ENCODE measurements at places on chromosomes 7 and 10.

DNA sequence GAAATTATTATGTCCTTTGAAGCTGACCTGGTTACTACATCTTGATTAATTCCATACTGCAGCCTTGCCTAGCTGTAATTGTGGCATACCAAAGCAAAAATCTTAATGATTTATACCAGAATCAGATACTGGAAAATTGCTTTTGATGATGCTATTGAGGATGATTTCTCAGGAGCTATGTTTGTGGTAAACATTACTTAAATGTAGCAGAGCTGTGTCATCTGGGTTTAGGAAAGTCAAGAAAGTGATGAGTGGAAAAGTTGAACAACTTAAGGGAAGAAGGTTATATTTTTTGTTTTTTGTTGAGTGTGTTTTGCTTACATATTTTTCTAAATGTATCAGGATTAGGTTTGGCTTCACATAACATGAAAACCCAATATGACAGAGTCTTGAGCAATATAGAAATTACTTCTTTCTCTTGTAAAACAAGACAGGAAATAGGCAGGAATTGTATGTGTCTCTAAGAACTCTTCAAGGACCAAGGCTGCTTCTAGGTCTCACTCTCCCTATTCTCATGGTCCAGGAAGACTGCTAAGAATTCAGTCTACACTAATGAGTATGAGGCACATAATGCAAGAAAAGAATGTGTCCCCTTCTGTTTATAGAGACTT, 87.6 kb upstream of the MTPN start:
- no peaks in the 10 kb centered on the region for H3K36me3 ChIP-seq
- no peak overlapping the region for H3K4me3 ChIP-seq

DNA sequence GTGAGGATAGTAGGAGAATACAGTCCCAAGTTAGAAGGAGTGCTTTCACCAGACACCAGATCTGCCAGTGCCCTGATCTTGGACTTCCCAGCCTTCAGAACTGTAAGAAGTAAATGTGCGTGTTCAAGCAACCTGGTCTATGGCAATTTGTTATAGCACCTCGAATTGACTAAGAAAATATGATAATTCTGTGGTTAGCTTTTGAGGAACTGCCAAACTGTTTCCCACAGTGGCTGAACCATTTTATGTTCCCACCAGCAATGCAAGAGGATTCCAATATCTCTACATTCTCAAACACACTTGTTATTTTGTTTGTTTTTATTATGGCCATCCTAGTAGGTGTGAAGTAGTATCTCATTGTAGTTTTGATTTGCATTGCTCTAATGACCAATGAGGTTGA, 47.0 kb downstream of the RBM20 start:
- no peak for DNase-seq
- H3K4me3 ChIP-seq: no peak overlapping the region
- no peaks in the 10 kb centered on the region for H3K27me3 ChIP-seq
- no peaks in the 10 kb centered on the region for H3K36me3 ChIP-seq

DNA sequence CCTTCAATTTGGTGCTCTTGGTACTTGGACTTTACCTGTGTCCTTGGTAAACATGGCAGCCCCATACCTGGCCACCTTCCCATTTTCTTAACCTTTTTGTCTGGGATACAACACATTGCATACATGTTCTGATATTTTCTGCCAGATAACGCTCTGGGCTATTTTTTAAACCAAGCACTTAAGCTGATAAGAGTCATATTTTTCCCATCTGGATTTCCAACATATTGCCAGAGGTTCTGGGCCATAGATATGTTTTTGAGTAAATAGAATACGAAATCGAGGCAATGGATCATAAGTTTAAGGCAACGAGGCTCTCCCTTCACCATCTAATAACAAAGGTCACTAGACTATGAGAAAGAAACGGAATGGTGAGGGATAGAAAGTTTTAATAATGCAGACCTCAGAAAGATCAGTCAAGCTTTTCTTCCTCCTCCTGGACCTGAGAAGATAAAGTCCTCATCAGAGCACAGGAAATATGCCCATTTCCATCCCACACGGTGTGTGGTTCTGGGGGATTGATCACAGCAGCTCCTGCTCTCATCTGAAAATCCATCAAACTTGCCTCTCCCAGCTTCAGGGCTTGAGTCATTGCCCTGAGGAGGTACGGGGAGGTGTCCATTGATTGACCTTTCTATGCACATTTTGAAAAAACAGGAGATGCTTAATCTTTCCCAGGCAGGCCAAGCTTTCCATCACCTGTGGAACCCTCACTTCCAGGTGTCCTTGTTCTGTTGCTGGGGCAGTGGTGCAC, 257.2 kb downstream of the GFRA1 start:
- H3K4me1 ChIP-seq: no peaks in the 10 kb centered on the region
- H3K27ac ChIP-seq: no peak overlapping the region
- H3K36me3 ChIP-seq: no peaks in the 10 kb centered on the region

GRCh38 chr10:128608791-128609190, 482.6 kb upstream of the MKI67 start:
- H3K27ac ChIP-seq: no peak overlapping the region
- no peaks in the 10 kb centered on the region for H3K27me3 ChIP-seq
- H3K36me3 ChIP-seq: no peaks in the 10 kb centered on the region
- no peak for DNase-seq
- H3K4me3 ChIP-seq: no peak overlapping the region

DNA sequence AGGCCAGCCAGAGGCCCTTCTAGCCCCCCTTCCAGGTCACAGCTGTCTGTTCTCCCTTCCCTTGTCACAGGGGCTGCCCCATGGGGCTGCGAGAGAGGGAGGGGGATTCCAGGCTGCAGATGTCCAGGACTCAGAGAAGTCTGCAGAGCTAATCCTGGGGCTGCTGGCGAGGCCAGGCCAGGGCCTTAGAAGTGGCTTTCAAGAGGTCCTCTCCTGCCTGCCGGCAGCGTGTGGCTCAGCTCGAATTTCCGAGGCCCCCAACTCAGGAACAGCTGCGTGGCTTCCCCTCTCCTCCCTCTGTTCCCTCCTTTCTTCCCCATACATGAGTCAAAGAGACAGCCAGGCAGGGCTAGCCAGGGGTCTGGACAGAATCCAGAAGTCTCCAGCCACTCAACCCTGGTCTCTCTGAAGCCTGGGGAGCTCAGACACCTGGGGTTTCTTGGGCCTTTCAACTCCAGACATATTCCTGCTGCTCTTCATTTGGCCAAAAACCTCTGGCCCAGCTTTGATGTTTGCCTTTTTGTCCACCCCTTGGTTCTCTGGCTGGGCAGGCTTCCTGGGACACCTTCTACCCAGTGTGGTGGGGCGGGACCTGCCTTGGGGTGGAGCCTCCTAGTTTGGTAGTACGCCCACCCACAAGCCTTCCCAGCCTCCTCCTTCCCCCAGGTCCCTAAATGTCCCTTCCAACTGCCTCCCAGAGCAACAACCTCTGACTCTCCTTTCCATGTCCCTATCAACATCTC, 21.8 kb upstream of the EIF5AL1 start:
- no peaks in the 10 kb centered on the region for H3K36me3 ChIP-seq
- H3K4me3 ChIP-seq: no peak overlapping the region
- H3K4me1 ChIP-seq: peaks cover 4% of the 10 kb centered on the region
- no peaks in the 10 kb centered on the region for H3K27me3 ChIP-seq
- H3K27ac ChIP-seq: no peak overlapping the region

DNA sequence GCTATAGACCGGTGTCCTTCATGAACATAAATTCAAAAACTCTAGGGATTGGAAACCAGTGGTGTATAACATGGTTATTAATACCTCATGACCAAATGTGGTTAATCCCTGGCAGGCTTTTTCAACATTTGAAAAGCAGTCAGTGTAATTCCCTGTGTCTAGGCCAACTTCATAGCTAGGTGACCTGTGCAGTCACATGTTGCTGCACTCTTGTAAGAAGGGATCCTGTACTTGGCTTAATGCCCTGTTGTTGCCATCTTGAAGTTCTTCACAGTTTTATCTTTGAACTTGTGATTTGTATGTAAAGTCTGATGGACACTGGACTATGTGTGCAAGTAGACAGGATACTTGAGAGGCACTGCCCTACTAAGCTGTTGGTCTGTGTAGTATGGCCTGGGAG, 39.7 kb downstream of the ZNF33A start:
- no peak overlapping the region for H3K4me3 ChIP-seq
- DNase-seq: no peak
- peaks cover 30% of the 10 kb centered on the region for H3K36me3 ChIP-seq
- no peak overlapping the region for H3K27ac ChIP-seq
- no peaks in the 10 kb centered on the region for H3K27me3 ChIP-seq
- H3K4me1 ChIP-seq: no peaks in the 10 kb centered on the region

DNA sequence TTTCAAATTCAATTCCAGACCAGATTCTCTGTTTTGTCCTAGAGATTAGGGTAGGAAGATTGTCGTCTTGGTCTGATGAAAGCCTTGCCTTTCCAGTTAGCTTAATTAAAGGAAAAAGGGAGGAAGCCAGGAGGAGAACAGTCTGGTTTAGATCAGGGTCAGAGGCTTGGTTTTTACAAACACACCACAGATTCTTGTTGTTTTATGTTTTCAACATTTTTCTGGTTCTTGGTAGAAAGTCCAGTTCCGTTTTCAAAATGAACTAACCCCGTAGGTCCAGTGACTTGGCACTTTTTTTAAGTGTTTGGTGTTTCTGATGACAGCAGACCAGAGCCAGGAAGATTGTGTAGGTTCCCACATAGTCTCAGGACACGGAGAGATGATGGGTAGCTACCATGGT, 167.1 kb upstream of the INHBA start:
- no peaks in the 10 kb centered on the region for H3K36me3 ChIP-seq
- DNase-seq: no peak
- H3K4me3 ChIP-seq: no peak overlapping the region
- no peaks in the 10 kb centered on the region for H3K4me1 ChIP-seq

- H3K36me3 ChIP-seq: no peaks in the 10 kb centered on the region
- H3K27me3 ChIP-seq: no peaks in the 10 kb centered on the region
- no peak for DNase-seq
- no peak overlapping the region for H3K27ac ChIP-seq
- no peak overlapping the region for H3K4me3 ChIP-seq
- H3K4me1 ChIP-seq: no peaks in the 10 kb centered on the region
Observed at GRCh38 chr10:22010539-22010938, 7.0 kb upstream of the DNAJC1 start.

Data from ascending aorta (tissue), 2 donors.